Brain pericyte (primary cell): ENCODE measurements at places on chromosomes 2 and 18.

DNA sequence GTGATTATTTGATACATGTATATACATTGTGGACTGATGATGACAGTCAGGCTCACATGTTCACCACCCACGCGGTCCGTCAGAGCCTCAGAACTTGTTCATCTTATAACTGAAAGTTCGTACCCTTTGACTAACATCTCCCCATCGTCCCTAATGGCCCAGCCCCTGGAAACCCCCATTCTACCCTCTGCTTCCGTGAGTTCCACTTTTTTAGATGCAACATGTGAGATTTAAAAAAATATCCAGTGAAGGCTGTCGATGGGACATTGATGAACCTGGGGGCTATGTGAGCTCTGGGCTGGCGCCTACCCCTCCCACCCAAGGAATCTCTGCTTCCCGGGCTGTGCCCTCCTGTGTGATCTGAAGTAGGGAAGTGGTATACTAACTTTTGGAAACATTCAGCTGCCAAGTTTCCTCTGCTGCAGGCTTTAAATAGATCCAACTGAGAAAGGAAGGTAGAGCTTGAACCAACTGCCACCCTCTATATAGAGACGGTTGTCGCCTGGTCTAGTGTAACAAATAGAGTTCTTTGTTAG, 163.8 kb downstream of the FAM210A start:
- no peak for DNase-seq

DNA sequence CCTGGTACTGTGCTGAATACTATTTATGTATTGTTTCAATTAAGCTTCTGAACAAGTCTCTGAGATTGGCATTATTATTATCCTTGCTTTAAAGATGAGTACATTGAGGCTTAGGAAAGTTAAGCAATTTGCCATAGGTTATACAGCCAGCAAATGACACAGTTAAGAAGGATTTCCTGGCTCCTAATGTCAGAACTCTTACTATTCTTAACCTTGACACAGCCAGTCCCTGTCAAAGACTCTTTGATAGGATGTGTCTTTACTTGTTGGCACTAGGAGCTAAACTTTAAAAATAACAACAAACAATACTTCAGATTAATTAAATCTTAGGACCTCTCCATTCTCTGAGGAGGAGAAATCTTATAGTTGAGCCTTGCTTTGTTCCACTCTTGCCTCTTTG, 70.6 kb downstream of the UBR3 start:
- DNase-seq: no peak

GRCh38 chr2:64260817-64261216, 116.6 kb upstream of the PELI1 start:
- no peak for DNase-seq

GRCh38 chr2:1975060-1975459, 230.7 kb upstream of the PXDN start:
- no peak for DNase-seq

DNA sequence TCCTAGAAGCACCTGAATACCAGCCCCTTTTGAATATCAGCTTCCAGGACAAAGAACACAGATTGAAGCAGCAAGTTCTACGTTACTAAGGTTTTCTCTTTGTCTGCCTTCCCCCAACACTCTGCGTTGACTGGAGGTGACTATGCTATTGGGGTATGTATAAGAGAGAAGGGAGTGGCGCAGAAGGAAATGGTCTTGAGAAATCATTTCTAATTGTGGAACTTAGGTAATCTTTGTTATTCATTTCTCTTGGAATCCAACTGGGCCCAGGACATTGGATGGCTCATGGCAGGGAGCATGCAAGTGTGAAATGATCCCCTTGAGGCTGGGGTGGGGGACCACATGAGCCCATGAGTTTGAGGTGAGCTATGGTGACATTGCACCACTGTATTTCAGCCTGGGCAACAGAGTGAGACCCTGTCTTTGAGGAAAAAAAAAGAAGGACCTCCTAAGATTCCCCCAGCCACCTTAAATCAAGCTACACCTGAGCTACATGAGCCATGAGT, 29.7 kb downstream of the XDH start:
- DNase-seq: no peak

GRCh38 chr2:171178993-171179392, 18.3 kb upstream of the TLK1 start:
- no peak for DNase-seq

GRCh38 chr18:30254331-30254730, 788.2 kb downstream of the DSC3 start:
- DNase-seq: no peak

DNA sequence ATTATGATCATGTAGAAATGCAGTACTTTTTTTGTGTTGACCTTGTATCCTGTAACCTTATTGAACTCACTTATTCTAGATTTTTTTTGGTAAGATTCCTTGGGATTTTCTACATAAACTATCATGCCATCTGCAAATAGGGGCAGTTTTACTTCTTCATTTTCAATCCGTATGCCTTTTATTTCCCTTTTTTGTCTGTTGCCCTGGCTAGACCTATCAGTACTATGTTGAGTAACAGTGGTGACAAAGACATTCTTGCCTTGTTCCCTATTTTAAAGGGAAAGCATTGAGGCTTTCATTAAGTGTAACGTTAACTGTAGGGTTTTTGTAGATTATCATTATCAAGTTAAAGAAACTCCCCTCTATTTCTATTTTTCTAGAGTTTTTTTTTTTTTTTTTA, 92.3 kb downstream of the LYPD1 start:
- no peak for DNase-seq

- no peak for DNase-seq
Measured at GRCh38 chr18:5510135-5510846, 33.5 kb downstream of the EPB41L3 start.

- no peak for DNase-seq
Measured at GRCh38 chr18:59055345-59056032, 84.2 kb upstream of the SEC11C start.

DNA sequence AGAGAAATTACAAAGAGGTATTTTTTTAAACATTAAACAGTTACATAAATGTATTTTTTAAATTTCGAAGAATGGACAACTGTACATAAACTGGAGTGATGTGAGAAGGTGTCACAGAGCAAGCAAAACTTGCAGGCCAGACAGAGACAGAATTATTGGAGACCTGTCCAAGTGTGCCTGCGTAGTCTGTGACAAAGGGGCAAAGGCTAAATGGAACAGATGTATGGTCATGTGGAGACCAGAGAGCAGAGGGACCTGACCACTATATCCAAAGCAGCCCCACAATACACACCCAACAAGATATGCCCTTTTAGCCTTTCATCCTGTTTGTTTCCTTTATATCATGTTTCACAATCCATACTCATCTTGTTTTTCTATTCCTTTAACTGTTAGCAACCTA, 225.3 kb upstream of the VWC2L start:
- DNase-seq: no peak

GRCh38 chr18:9380621-9381395, 46.2 kb downstream of the TWSG1 start:
- DNase-seq: no peak

GRCh38 chr2:237486334-237486818, 675 bp upstream of the MLPH start:
- no peak for DNase-seq

DNA sequence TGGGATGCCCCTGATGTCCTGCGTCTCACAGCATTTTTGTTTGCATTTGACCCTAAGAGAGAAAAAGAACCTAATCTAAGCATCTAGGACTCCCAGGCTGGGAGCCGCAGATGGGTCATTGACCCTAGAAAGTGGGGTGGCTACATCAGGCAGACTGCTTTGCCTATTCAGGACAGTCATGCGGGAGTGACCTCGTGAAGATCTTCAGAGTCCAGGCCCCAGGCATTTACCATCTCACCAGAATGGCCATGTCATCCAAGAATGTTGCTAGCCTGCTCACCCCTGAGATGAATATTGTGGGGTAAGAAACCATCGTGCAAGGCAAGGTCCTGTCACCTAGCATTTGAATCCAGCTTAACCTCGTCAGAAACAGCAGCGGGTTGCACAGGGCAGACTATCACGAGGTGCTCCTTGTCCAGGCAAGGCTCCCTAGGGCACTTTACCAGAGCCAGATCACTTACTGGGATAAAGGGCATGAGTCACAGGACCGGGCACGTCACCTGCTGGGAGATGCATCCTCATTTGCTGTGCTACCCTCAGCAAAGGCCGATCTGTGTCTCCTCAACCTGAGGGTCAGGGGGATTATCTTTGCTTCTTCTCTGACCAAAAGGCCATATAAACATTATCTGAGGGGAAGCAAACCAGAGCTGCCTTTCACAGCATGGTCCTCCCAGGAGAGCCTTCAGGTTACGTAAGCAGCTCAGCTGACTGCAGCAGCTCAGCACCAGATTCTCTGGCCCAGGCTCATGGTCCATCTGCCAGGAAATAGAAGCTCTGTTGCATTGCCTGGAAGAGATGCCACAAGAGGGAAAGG, 162.3 kb downstream of the ACKR3 start:
- DNase-seq: peak; percentile 84

DNA sequence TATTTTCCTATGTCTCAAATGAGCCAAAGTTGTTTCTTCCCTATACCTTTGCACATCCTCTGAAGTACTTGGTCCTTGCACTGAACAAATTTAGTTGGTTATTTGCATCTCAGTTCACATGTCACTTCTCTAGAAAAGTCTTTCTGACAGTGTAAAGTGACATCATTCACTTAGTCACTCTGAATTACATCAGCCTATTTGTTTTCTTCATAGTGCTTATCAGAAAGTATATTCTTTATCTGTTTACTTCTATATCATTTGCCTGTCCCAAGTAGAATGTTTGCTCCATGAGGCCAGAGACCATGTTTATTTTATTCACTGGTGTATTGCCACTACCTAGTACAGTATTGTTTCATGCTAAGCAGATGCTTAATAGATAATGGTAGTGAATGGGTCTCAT, 173.7 kb downstream of the HNMT start:
- no peak for DNase-seq

DNA sequence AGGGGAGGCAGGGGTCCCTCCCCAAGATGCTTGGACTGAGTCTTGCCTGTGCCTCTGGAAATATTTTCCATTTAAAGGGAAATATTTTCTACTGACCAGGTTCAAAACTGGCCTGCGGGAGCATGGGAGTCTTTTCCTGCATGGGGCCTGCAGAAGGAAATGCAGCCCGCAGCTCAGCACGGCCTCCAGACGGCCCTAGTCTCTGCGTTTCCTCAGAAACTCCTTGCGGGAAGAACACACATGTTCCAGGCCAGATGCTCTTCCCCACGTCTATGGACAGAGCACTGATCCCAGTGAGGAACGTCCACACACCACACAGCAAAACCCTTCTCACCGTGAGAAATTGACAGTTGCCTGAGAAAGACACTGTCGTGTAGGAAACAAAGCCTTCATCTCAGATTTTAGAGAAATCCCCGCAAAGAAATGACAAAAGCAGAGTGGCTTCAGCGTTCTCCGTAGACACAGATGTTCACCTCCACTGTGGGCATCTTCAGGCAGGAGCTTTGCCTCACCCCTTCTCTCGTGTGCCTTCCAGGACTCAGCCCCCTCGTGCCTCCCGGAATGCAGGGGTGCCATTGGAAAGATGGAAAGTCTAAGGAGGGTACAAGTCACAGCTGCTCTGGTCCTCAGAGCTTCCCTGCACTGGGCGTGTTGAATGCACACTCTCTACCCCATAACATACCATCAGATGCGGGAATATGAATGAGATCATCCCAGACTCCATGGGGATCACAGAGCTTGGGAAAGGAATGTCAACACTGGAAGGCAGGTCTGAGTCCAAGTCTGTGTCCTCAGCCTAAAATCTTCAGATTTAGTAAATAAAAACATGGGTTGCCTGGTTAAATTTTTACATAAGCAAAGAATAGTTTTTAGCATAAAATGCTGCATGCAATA, 438.7 kb upstream of the SALL3 start:
- DNase-seq: no peak

GRCh38 chr2:111705239-111705638, 178.8 kb downstream of the ANAPC1 start:
- DNase-seq: no peak

DNA sequence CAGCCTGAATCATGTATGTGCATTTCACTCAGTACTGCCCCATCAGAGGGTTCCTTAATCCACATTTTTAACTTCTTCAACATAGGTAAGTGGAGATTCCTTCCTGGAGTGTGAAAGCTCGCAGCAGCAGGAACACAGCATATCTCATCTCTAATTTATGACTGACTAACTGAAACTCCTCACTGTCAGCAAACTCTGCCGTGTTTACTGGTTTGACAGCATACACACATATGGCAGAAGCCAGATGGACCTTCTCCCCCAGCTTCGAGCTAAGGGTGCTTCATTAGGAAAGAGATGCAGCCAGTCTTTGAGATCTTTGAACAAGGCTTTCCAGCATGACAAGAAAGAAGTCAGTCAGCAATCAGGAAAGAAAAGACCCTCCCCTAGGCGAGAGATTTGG, 200.3 kb upstream of the ACVR2A start:
- no peak for DNase-seq

GRCh38 chr2:98806236-98806697, 75.3 kb upstream of the MGAT4A start:
- DNase-seq: no peak

- DNase-seq: no peak
Measured at GRCh38 chr2:102724016-102724490, 37.8 kb upstream of the TMEM182 start.

DNA sequence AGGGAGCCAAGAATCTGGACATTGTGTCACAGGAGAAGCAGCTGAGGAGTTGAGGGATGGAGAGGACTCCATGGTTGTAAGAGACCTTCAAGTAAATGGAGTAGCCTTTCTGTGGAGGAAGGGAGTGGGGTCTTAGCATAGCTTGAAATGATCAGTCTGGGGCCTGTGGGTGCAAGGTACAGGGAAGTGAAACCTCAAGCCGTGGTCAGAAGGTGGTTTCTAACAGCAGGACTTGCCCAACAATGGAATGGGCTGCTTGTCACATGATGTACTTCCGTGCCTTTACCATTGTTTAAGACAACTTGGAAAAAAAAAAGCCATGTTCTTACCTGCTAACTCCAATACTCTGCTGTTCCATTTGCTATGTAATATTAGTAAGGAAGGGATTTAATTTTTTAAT, 140.7 kb downstream of the LDLRAD4 start:
- no peak for DNase-seq

- DNase-seq: no peak
Measured at GRCh38 chr18:36776650-36777049, 52.2 kb downstream of the TPGS2 start.

GRCh38 chr18:23122334-23123229, 12.7 kb upstream of the CABLES1 start:
- DNase-seq: no peak

DNA sequence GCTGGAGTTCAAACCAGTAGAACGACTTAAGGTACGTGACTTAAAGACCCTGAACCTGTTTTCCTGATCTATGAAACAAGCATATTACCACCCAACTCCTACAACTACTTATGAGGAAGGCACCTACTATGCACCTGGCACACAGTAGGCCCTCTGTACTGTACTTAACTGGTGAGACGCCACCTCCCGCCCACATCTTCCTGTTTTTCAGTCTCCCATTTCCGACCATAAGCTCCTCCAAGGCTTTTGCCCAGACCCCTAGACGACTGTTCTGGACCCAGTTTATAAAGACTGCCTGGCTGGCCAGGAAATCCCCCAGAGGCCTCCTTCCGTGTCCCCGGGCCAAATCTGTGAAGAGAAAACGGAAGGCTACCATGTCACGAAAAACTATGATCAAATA, 1.5 kb downstream of the GALNT14 start:
- no peak for DNase-seq

GRCh38 chr18:9839853-9840252, 45.9 kb upstream of the TXNDC2 start:
- DNase-seq: no peak

- DNase-seq: no peak
Measured at GRCh38 chr2:32498306-32498705, 129.5 kb upstream of the TTC27 start.
